ENCODE measurements at places on chromosomes 5 and 9.
A peak's percentile ranks its signal among the peaks of the same experiment; 100 is the strongest.

DNA sequence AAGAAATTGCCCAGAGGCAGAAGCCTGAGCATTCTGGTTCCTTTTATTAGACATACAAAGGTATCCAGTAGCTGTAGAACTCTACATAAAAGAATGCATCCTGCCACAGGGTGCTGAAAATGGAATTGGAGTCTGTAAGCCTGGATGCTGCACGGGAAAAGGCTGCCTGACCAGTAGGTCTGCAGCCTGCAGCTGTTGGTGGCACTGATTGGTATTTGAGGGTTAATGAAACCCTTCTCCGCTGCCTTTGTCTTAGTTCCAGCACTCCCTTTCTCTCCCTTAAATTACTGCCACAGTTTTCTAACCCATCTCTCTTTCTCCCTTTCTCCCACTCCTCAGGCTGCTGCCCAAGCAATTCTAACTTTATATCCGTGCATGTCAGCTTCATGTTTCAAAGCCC is 64.7 kb downstream of the BRINP1 start:
- DNase-seq = no peak

DNA sequence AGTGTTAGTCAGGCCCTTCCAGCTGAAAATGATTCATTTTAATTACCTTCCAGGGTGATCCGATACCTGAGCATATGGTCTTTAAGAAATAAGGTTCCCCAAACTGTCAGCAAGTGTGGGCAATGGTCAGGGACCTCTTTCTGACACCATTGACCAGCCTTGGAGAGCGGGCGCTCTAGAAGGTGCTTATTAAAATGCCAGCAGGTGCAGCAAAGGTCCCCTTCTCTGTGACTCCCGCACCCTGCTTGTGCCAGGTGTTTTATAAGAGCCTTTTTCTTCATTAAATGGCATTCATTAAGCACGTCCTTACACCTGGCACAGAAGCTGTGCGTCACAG is 85.3 kb downstream of the MVB12B start:
- DNase-seq = no peak

- no peak for DNase-seq
These were observed 455.9 kb downstream of the EBF1 start for GRCh38 chr5:158643840-158644239.

- no peak for DNase-seq
These were observed 23.7 kb upstream of the PRDM12 start for GRCh38 chr9:130640681-130641080.

DNA sequence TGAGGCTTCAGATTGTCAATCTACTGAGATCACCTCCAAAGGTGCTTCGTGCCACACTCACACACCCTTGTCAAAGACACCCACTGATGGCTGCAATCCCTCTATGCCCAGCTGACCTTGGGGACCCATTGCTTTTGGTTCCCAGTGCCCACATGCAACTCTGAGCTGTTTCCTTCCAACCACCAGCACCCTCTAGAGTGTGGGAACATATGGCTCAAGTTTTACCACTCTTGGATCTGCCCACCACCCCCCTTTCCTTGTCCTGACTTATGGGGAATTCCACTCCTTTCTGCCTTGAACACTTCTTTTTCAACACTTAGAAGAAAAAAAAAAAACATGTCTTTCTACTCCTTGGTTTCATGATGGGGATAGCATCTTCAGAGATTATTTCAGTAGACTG is 360.2 kb downstream of the ENC1 start:
- DNase-seq = no peak

GRCh38 chr5:1708592-1709141 is 91.0 kb downstream of the MRPL36 start:
- DNase-seq = peak; percentile 19

- no peak for DNase-seq
These were observed 114.4 kb downstream of the PSD2 start for GRCh38 chr5:139910036-139910435.

GRCh38 chr9:115000217-115000639 is 69.8 kb upstream of the TNFSF8 start:
- DNase-seq = no peak

DNA sequence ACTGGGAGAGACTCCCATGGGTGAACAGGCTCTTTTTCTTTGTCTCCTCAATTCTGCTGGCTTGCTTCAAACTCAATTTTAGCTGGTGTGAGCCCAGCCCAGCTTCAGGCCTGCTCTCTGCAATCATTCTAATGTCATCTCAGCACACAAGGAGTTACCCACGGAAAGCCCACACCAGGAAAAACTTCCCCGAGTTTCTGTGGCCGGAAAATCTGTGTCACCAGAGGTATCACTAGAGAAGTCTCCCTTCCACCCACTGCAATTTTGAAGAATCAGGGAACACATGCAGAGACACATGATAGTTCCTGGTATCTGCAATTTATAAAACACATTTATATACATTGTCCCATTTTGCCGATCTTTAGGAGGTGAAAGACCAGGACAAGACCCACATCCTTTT is 13.5 kb upstream of the NDFIP1 start:
- no peak for DNase-seq

DNA sequence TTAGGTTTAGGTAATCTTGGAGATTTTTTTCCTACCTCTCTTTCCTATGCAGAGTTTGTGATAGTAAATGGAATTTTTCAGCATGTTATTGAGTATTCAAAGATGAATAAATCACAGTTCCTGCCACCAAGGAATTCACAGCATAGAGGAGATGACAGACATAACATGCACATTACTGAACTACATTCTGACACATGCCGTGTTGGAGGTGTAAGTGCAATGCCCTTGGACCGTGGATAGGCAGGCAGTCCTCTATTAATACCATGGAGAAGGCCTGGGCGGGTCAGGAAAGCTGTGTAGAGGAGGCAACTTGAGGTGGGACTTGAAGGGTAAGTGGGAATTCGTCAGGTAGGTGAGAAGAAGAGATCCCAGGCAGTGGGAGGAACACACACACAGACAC is 43.9 kb downstream of the MCCC2 start:
- DNase-seq = no peak

DNA sequence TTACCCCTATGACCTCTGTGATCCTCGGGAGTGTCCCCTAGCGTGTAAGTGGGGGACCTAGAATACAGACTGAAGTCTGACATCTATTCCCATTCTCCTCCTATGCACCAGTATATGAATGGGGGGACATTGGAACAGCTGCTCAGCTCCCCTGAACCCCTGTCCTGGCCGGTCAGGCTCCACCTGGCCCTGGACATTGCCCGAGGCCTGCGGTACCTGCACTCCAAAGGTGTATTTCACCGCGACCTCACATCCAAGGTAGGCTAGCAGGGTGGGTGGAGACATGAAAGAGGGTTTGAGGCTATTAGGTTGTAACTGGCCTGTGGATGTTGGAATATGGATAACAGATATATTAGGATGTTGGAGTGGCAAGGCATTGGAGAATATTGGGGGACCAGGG is 1.7 kb downstream of the TESK1 start:
- no peak for DNase-seq

- no peak for DNase-seq
These were observed 9.5 kb upstream of the NANS start for GRCh38 chr9:98047002-98047401.

DNA sequence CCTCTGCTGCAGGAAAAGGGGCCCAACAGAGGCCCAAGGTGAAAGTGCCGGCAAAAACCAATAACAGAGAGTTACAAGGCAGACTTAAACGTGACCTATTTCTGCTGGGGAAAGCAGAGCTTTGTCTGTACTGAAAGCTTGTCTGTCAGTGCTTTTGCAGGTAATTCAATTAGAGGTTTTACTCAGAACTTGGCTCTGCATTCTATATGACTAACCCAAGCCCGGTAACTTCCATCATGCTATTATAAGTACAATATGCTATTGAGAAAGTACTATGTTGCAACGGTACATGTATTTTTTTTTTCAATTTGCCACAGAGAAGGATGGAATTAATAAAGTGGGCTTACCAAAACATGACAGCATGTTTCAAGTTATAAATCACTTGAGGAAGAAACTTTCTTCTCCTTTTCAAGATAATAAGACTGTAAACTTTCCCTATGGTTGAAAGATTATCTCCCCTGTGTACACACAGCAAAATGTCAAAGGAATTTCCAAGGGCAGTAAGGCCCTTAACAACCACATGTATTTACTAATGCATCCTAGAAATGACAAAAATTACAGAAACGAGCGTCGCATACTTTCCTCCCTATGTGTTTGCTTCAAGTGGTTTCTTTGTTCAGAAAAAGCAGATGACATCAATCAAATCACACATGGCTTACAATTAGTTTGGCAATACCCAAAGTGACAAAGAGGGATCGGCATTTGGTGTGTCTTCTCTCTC is 282.4 kb downstream of the EFNA5 start:
- no peak for DNase-seq

DNA sequence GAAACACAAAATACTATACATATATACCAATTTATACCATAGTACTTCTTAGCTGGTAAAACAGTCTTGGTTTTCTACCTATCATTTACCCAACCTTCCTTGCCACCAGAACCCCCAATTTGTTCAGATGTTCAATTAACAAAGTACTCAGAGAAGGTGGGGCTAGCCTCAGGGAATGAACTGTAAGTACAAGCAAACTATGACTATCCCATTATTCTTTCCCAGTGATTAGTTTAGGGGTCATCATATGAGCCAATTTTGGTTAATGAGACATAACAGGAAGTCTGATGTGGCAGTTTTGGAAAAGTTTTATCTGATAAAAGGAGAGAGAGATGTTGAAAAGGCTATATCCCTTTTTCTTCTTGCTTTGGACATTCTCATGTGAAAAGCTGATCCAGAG is 125.8 kb downstream of the DTWD2 start:
- DNase-seq = no peak

DNA sequence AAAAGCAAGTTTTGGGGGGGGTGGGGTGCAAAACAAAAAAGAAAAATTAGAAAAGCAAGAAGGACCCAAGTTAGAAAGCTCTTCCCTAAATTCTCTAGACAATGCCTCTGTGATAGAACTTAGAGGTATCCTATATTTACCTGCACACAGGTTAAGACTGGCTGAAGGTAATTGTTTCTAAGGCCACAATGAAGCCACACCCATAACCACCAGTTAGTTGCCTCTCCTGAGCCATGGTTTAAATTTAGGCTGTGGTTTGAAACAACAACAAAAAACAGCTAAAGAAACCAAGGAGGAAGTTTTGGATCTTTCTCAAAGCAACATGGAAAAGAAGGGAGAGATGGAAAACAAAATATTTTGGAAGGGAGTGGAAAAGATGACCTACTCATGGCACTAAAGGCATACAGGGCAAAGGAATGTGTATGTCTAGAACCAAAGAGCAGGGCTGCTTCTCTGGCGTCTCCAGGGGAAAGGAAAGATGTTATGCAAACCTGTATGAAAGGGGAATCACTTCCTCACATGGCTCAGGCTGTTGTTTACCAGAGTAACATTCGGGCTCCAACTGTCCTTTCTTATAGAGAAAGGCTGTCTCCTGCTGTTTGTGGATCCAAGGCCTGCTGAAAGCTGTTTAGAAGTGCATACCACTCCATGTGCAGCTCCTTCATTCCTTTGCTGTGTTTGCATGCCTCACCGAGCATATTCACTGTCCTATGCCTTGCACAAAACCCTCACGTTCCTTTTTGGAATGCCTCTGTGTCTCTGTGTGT is 408.9 kb upstream of the MPDZ start:
- DNase-seq = no peak

DNA sequence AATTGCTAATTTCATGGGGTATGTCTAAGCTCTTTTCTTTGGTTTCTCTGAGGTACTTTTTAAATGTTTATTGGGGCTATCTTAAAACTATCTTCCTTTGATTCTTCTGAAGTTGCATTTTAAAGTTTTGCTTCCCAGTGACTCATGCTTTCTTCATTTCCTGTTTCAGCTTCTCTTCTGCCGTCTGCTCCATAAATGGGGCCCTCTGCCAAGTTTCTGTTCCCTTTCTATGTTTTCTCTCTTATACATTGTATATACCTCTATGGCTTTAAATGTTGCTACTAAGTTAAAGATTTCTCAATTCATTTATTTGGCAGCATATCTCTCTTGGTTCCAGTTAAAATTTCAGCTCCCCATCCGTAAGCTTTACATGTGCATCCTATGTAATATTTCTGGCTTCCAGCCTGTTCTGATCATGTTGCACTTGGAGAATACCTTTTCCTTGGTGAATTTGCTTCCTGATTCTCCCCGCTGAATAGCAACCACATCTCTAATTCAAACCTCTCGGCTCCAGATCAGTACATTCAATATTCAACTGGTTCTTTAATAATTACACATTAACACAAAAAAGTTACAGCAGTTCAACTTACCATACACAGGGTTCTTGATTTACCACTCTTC is 125.3 kb downstream of the ST8SIA4 start:
- DNase-seq = no peak

DNA sequence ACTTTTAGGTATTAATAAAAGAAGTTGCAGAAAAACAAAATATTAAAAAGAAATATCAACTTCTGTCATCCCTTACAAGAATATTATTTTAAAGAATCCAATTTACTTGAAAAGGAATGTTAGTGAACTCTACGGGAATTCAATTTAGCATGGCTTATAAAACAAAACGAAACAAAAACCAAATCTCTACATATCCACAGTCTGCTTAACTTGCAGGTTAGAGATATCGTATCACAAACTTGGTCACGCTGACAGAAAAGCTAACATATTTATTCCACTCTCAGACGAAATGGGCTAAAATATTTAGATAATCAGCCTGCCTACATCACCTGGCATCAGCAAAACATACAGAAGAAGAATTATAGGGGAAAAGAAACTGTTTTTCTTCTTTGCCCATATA is 92.7 kb downstream of the MPDZ start:
- DNase-seq = no peak

DNA sequence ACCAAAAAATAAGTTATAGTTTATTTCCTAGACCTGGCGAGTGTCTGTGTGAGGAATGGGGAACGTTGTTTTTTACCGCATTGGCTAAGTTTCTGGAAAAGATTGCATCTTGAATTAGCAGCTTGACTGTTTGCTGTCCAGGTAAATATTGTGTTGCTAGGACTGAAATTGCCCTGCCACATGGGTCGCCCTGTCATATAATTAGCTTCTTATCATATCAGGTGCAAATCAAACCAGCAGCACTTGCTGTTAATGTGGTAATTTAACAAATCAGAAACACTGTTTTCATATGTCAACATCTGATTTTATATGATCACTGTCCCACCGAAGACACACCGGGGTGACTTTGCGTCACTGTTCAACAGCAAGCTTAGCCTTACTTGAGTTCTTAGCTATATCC is 63.7 kb upstream of the ZNF622 start:
- DNase-seq = no peak

- no peak for DNase-seq
These were observed 1206.7 kb downstream of the CDH12 start for GRCh38 chr5:21646469-21646868.

DNA sequence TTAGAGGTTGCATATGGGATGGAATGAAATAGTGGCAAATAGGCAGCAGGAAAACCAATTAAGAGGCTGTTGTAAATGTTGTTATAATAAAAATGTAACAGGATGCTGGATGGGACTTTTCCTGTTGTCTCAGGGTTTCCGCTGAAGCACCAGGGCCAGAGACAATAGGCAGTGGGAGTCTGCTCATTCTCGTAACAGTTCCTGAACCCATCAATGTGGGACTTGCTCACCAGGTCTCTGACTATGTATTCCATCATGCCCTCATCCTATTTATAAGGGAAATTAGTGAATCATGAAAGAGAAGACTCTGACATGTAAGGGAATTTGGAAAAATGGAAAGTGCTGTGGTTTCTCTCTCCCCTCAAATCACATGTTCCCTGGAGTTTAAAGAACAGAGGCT is 23.5 kb upstream of the SSBP2 start:
- no peak for DNase-seq

All from liver (tissue), 10 donors.